ENCODE measurements at places on chromosomes 7 and 10.

DNA sequence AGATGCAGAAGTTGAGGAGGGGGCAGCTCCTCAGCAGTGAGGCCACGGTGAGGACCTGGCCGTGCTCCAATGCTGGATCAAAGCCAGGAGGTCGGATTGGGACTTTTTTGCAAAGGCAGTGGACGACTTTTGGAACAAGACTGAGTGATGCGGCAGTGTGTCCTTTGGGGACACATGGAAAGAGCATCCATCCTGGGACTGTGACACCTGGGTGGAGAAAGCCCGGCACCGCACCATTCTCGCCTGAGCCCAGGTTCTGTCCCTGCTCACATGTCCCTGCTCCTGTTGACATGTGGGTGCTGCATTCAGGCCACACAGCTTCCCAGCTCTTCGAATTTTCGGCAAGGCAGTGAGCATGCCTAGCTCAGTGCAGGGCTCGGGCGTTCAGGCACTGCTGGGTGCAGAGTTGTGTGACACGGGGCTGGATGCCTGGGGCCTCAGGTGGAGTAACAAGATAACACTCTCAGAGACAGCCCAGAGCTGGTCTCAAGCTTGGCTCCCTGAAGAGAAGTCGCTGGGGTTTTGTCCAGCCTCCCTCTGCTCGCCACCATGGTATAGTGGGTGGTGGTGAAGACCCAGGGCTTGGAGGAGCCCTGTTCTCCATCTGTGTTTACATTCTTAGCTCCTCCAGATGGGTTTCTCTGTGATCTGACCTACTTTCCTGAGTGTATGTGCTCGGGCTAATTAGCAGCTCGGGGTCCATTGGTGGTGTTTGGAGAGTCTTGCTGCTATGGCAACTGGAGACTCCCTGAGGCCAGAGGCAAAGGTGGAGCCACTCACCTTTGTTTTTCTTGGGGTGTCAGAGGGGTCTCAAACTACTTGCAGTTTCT, 111.7 kb upstream of the BTBD16 start:
- no peak for DNase-seq

GRCh38 chr7:1106063-1106792, 18.3 kb downstream of the GPER1 start:
- no peak for DNase-seq

DNA sequence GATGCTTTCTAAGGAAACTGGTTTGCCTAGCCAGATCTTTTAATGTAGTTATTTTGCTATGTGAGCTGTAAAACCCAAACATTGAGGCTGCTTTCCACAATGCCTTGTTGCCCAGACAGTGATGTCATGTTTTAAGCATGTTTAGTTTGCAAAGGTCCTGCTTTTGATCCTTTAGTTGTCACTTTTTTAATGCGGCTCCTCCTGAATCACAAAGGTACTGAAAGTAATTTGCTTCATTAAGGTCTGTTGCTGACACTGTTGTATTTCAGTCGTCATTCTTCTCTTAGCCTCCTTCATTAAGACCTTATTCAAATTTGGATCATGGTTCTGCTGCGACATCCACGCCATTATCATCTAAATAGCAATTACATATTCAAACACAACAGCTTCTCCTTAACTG, 10.6 kb downstream of the RPA3 start:
- no peak for DNase-seq

DNA sequence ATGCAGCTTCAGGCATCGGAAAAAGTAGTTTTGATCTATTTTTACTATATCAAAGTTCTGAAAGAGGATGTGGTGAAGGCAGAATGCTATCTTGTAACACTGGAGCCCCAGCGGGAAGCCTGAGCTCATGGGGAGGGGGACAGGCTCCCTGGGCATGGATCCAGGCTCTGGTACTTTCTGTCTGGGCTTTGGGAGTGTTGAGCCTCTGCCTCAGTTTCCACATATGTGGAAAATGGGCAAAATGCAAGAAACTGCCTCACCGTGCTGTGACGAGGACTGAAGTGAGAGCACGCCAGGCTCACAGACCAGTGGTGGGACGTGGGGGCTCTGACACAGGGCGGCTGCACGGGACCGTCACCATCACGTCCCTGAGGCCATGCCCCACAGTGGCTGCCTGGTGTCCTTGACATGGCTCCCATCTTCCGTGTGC, 182.9 kb upstream of the SHH start:
- no peak for DNase-seq

DNA sequence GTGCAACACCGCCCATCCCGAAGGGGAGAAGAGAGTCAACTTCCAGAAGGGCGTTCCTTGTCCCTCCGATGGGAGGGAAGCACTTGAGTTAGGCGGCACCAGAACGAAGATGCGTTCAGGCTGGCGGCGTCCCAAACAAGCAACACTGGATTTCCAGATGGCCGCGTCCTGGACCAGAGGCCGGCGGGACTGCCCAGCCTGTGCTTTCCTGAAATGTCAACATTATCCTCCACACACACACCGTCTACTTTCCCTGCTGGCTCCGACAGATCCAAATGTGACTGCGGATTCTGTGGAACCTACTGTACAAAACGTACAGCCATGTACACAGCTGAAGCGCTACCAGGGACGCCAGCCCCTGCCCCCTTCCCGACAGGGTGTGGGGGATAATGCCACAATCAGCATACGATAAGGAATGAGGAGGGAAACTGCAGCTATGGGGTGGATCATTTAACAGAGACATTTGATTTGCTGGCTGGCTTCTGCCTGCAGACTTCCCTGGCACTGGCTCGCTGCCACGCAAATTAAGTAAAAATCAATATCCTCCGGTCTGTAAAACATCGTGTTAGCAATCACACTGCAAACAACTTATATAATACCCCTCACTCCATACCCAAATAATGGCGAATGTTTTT, 82.1 kb downstream of the ZRANB1 start:
- no peak for DNase-seq

DNA sequence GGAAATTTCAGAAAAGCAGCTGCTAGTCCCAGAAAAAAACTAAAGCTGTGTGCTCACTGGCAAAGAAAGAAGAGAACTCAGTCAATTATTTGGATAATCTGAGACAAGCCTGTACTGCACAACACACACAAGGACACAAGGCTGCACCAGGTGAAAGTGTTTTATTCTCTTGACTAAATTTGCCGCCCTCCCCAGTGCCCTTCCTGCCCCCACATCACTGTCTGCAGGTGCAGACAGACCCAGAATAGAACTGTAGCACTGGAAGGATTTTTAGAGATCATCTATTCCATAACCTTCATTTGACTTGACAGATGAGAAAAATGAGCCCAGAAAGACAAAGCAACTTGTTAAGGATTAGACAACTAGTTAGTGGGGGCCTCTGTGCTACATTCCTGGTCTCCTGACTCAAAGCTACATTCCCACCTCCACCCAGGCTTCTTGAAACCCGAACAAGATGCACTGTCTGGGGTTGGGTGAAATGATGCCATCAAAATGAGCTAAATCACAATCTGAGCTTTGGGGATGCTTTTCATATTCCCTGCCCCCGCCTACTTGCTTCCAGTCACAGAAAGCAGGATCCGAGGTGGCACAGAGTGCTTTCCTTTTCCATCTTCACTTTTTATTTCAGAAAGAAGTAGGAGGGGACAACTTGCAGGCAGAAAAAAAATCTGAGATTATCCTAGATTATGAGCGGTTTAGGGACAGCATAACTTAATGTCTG, 5.2 kb upstream of the VAX1 start:
- no peak for DNase-seq

Measured in CD4-positive, alpha-beta T cell treated with Interleukin-1 beta for 1 hour (primary cell).